ENCODE measurements at places on chromosomes 4 and X.

DNA sequence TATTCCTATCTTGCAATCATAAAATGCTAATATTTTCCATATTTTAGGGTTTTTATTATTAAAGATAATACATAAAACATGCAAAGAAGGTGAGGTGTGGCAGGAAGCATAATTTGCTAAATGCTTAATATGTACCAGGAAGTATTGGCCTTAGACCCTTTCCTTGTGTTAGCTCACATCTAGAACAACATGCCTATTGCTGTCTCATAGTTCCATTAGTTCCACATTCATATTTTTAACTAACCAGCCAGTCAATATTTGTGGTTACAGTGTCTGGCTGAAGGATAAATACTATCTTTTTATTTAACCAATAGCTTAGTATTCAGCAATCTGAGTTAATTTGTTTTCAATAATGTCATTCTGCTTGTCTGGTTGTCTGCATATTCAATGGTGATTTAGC, 432.6 kb downstream of the INPP4B start:
- no peak for DNase-seq

DNA sequence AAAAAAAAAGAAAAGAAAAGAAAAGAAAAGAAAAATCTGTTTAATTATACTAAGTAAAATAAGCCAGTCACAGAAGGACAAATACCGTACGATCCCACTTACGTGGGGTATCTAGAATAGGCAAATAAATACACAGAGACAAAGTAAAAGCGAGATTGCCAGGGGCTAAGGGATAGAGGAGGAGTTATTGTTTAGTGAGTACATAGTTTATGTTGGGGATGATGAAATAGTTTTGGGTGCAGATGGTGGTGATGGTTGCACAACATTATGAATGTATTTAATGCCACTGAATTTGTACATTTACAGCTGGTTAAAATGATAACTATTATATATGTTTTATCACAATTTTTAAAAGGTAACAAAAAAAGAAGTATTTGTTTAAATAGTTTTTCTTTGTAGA, 7.1 kb downstream of the CA5B start:
- DNase-seq = no peak

GRCh38 chrX:24285082-24285481, 28.8 kb downstream of the SUPT20HL2 start:
- no peak for DNase-seq

DNA sequence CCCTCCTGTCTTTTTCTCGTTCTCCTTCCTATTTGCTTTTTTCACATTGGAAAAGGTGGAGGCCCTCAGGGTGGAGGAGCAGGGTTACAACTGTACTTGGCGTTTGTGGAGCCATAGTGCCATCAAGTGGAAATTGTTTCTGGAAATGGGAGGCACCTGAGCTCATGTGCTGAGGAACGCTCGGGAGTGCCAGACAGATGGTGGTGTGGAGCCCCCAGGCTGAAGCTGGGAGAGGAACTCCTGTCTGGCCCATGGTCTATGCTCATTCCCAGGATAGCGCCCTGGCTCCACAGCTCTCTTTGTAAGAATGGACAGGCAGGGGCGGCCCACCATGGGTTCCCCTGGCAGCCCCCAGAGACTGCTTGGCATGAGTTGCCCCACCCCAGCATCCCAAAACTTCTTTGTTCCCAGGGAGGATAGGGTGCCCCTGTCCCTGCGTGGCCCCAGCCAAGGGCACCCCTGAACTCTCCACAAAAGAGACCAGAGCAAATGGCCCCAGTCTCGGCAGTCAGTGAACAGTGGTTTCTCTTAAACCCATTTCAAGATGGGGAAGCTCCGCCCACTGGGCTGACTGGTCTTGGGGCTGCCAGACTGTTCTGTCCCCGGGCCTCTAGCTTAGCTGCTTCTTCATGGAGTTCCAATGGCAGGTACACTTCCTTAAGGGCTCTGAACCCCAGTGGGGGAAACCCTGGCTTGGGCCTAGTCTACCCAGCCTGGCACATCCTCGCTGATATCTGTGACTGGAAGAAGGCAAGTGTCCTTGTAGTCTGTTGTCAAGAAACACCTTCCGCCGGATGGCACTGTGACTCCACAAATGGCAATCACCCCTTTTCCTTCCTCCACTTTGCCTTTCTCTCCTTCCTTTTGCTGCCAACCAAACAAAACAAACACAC, 70.1 kb downstream of the NBDY start:
- peak; percentile 62 for DNase-seq

- no peak for DNase-seq
Observed at GRCh38 chrX:10769696-10770619, 149.6 kb upstream of the MID1 start.

- no peak for DNase-seq
Observed at GRCh38 chr4:174365018-174365587, 81.4 kb downstream of the CEP44 start.

GRCh38 chrX:99469439-99469838, 940.6 kb downstream of the PCDH19 start:
- no peak for DNase-seq

GRCh38 chrX:47561659-47562151, 700 bp downstream of the ARAF start:
- DNase-seq = no peak

GRCh38 chr4:159547645-159548308, 444.9 kb downstream of the RAPGEF2 start:
- no peak for DNase-seq

DNA sequence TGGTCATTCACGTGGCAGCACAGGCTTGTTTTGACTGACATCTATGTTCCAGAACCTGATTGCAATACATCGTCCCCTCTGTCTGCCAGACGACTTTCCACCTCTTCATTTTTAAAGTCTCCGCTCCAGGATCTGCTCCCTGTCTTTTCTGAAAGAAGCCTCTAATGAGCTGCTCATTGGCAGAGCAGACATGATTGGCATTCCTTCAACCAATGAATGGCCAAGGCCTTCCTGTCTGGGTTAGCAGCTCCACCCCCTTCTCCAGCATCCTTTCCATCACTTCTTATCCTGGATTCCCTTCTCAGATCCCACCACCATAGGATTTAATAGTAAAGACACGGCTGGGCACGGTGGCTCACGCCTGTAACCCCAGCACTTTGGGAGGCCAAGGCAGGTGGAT, 202.7 kb upstream of the KLF3 start:
- no peak for DNase-seq

Measured in psoas muscle (tissue), 8 donors.